Large intestine (tissue), 12 donors: ENCODE measurements at places on chromosomes 7 and 10. TPM values are rescaled to one million over a fixed set of nuclear protein-coding genes. Genes with fewer than 3 reads are reported as not detected.
A peak's percentile ranks its signal among the peaks of the same experiment; 100 is the strongest.

GRCh38 chr7:91055219-91055618, 209.0 kb upstream of the FZD1 start:
- no peak for DNase-seq

ORC5 gene
- 17.4 TPM for polyA plus RNA-seq

DNA sequence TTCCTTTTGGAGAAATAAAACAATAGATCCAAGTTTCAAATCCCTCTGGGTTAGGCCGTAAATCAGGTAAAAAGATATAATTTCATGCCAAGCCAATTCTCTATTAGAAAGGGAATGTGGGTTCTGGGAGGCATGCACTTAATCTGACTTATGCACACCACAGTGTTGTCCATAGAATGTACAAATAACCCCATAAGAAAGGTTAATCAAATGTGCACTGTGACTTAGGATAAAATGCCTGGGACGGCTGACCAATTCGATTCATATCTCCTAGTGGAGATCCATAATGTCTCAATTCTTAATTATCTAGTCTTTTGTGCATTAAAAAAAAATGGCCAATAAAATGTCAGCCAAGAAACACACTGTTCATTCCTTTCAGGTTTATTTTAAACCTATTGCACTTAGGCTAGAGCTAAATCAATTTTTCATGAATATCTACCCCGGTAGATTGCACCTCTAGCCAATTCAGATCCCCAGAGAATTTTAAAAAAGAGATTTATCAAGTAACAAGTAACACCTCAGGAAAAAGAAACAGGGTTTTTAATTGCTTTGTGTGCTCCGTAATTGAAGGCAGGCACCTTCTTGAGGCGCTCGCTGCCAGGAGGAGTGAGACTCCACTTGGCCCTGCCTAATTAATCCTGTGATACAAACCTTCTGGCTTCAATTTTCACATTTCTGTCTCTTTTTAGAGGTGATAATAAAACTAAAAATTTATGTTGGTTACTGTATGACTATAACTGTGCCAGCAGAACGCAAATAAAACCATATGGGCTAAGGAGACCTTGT, 265.1 kb downstream of the ETV1 start:
- no peak for DNase-seq

GRCh38 chr10:27696466-27696865, 49.2 kb downstream of the MKX start:
- DNase-seq, result no peak

MRLN gene
- polyA plus RNA-seq, result 0.33 TPM

GSTO2 gene
- polyA plus RNA-seq, result 35.7 TPM

- DNase-seq, result no peak
These were observed 9.2 kb downstream of the USP54 start for GRCh38 chr10:73581918-73582317.

DNA sequence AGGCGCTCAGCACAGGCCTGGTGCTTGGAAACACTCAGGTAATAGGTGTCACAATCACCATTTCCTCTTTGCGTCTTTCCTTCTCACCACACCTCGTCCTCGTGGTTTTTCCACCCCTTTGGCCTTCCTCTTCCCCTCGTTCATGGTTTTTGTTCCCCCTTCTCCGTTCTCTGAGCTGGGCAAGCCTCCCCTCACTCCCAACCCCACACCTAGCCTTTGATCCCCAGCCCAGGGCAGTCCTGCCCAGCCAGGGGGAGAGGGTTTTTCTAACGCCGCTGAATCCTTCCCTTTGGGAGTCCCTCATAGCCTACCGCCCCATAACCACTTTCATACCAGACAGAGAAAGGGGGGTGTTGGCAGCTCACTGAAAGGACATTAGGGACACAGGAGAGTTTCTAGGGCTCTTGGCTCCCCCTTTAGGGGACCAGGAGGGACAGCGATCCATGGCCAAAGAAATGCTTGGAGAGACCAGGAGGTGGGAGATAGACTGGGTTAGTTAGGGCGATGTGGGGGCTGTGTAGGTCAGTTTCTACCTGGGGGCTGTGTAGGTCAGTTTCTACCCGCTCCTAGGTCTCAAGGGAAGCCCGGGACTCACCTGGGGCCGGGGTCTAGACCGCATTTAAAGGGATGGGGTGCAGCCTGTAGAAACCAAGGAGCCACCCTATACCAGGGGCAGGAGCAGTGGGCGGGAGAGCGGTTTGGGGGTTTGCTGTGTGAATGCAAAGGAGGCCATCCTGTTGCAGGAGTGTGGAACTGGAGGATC, 1.4 kb downstream of the EPHB4 start:
- DNase-seq, result no peak

- no peak for DNase-seq
These were observed 41.9 kb downstream of the DGKI start for GRCh38 chr7:137804836-137805235.

GRCh38 chr7:102030696-102031095, 213.3 kb downstream of the CUX1 start:
- no peak for DNase-seq

TRIM50 gene
- 0.42 TPM for polyA plus RNA-seq

GRCh38 chr7:26348234-26348851, 56.7 kb downstream of the SNX10 start:
- peak; percentile 75 for DNase-seq

TMEM270 gene
- 0.10 TPM for polyA plus RNA-seq
